ENCODE measurements at places on chromosomes 4 and X. TPM values are rescaled to one million over a fixed set of nuclear protein-coding genes. Genes with fewer than 3 reads are reported as not detected.

The IGSF1 gene
- 6.5 TPM for polyA plus RNA-seq

The TGIF2LX gene
- polyA plus RNA-seq = not detected

The L1CAM gene
- 1.4 TPM for polyA plus RNA-seq

The VCX3A gene
- polyA plus RNA-seq = 0.41 TPM

The SCRG1 gene
- polyA plus RNA-seq = 2.7 TPM

The SH3D19 gene
- 16.2 TPM for polyA plus RNA-seq

- DNase-seq = no peak
- H3K4me3 ChIP-seq = no peak overlapping the region
- no peaks in the 10 kb centered on the region for H3K4me1 ChIP-seq
- no peaks in the 10 kb centered on the region for H3K27me3 ChIP-seq
- no peak overlapping the region for H3K27ac ChIP-seq
Measured at GRCh38 chrX:9942086-9942485, 25.1 kb upstream of the CLDN34 start.

DNA sequence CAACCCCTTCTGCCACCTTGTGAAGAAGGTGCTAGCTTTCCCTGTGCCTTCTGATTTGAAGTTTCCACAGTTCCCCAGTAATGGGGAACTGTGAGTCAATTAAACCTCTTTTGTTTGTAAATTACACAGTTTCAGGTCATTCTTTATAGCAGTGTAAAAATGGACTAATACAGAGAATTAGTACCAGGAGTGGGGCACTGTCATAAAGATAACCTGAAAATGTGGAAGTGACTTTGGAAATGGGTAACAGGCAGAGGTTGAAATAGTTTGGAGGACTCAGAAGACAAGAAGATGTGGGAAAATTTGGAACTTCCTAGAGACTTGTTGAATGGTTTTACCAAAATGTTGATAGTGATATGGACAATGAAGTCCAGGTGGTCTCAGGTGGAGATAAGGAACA lies 131.0 kb upstream of the HAND2 start:
- no peaks in the 10 kb centered on the region for H3K36me3 ChIP-seq
- H3K4me1 ChIP-seq = peaks cover 12% of the 10 kb centered on the region
- no peak for DNase-seq
- no peak overlapping the region for H3K4me3 ChIP-seq

- no peaks in the 10 kb centered on the region for H3K36me3 ChIP-seq
- no peaks in the 10 kb centered on the region for H3K27me3 ChIP-seq
- no peaks in the 10 kb centered on the region for H3K4me1 ChIP-seq
- DNase-seq = no peak
- no peak overlapping the region for H3K27ac ChIP-seq
Measured at GRCh38 chr4:138992676-138993075, 22.9 kb upstream of the NOCT start.

GRCh38 chr4:3324093-3324815 lies 31.4 kb downstream of the RGS12 start:
- no peak for DNase-seq
- peaks cover 44% of the 10 kb centered on the region for H3K4me1 ChIP-seq
- H3K4me3 ChIP-seq = no peak overlapping the region
- no peaks in the 10 kb centered on the region for H3K27me3 ChIP-seq
- H3K36me3 ChIP-seq = no peaks in the 10 kb centered on the region

GRCh38 chrX:100407784-100408712 lies 2.0 kb downstream of the PCDH19 start:
- peaks cover 6% of the 10 kb centered on the region for H3K4me1 ChIP-seq
- peak; percentile 51 for DNase-seq
- H3K27ac ChIP-seq = no peak overlapping the region
- H3K36me3 ChIP-seq = no peaks in the 10 kb centered on the region
- peaks cover 98% of the 10 kb centered on the region for H3K27me3 ChIP-seq

- H3K36me3 ChIP-seq = no peaks in the 10 kb centered on the region
- no peaks in the 10 kb centered on the region for H3K27me3 ChIP-seq
- H3K27ac ChIP-seq = no peak overlapping the region
- DNase-seq = no peak
- H3K4me3 ChIP-seq = no peak overlapping the region
Measured at GRCh38 chr4:23068287-23068686, 375.6 kb downstream of the GBA3 start.

DNA sequence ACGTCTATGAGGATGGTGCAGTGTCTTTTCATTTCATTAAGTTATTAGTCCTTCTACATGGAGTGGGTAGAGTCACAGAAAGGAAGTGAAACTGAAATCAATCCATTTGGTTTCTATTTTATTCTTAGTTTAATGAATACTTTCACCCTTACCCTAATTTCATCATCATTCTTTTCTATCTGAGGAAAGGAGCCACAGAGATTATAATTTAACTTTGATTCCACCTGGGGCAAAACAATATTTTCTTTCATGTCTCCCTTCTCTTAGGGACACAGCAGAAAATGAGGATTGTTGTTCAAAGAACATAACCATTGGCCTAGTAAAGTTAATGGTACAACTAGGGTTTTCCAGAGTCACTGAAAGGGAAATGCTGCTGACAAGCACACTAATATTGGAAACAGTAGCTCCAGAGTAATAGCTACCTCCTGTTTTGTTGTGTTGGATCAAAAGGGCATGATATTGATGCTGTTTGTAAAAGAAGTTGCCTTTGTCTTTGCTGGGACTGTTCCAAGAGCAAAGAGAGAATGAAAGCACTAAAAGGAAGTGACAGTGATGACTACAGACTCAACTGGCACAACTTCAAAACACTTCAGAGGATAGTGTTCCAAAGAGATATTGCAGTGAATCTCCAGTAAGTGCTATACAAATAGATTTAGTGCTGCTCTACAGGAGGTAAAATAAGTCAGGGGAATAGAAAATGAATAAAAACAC lies 247.1 kb upstream of the PITX2 start:
- no peaks in the 10 kb centered on the region for H3K27me3 ChIP-seq
- no peaks in the 10 kb centered on the region for H3K4me1 ChIP-seq
- no peak overlapping the region for H3K4me3 ChIP-seq
- no peak overlapping the region for H3K27ac ChIP-seq
- DNase-seq = no peak
- no peaks in the 10 kb centered on the region for H3K36me3 ChIP-seq

- no peaks in the 10 kb centered on the region for H3K4me1 ChIP-seq
- DNase-seq = no peak
- H3K27me3 ChIP-seq = no peaks in the 10 kb centered on the region
- H3K36me3 ChIP-seq = no peaks in the 10 kb centered on the region
Measured at GRCh38 chrX:38937400-38937799, 136.1 kb downstream of the MID1IP1 start.

- H3K4me1 ChIP-seq = no peaks in the 10 kb centered on the region
- no peak overlapping the region for H3K27ac ChIP-seq
- H3K27me3 ChIP-seq = no peaks in the 10 kb centered on the region
- no peak for DNase-seq
- H3K36me3 ChIP-seq = no peaks in the 10 kb centered on the region
Measured at GRCh38 chrX:49308604-49309269, 5.3 kb downstream of the GAGE10 start.

GRCh38 chr4:26433556-26433955 lies 56.7 kb downstream of the CCKAR start:
- H3K27me3 ChIP-seq = no peaks in the 10 kb centered on the region
- H3K27ac ChIP-seq = no peak overlapping the region
- peaks cover 23% of the 10 kb centered on the region for H3K36me3 ChIP-seq
- DNase-seq = no peak
- peaks cover 8% of the 10 kb centered on the region for H3K4me1 ChIP-seq
- no peak overlapping the region for H3K4me3 ChIP-seq

DNA sequence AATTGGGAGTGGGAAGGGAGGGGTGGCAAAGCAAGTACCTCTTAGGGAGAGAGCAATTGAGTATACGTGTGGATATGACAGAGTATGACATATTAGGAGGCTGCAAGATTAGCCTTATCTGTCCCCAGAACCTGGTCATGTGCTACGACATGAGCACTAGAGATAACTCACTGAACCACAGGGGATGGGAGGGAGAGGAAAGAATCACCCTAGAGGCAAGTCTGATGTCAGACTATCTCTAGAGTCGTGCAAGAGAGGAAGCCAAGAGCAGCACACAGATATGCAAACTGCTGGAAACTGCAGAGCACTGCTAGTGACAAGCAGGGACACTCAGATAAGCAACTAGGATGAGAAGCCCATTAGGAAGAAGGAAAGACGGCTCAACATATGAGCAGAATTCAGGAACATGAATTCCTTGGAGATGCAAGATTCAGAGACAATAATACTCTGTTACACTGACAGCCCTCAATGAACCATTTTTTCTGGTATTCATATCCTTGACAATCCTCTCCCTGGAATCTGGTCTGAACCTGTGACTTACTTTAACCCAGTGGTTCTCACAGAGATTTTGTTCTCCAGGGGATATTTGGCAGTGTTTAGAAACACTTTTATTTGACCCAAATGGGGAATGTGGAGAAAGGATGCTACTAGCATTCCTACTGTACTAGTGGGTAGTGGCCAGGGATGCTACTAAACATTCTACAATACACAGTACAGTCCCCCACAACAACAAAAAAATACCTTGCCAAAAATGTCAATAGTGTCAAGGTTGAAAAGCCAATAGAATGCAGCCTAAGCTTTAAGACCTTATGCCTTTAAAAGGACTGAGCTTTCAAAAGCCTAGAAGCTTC lies 84.0 kb upstream of the BMP2K start:
- peak overlapping the region; percentile 41 for H3K27ac ChIP-seq
- H3K36me3 ChIP-seq = no peaks in the 10 kb centered on the region
- peak; percentile 19 for DNase-seq
- H3K27me3 ChIP-seq = no peaks in the 10 kb centered on the region
- no peak overlapping the region for H3K4me3 ChIP-seq

DNA sequence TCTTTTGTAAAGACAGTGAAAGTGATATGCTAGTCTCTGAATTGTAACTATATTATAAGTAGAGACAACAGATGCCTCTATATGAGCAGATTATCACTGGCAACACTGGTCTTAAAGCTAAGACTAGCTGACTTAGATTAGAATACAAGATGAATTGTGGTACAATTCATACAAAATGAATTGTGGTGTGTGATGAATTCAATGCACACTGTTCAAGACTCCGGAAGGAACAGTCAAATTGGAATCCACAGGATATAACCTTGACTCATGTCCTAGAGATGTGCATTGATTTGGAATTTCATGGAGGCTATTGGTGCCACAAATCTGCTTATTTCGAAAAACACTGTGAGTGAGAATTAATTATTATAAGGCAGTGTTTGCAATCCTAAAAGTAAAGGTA lies 701.8 kb downstream of the PCDH7 start:
- H3K36me3 ChIP-seq = no peaks in the 10 kb centered on the region
- no peaks in the 10 kb centered on the region for H3K27me3 ChIP-seq
- no peak overlapping the region for H3K4me3 ChIP-seq
- no peak overlapping the region for H3K27ac ChIP-seq

GRCh38 chr4:108954880-108955279 lies 192.0 kb upstream of the ETNPPL start:
- no peaks in the 10 kb centered on the region for H3K27me3 ChIP-seq
- H3K4me3 ChIP-seq = no peak overlapping the region
- peaks cover 13% of the 10 kb centered on the region for H3K4me1 ChIP-seq
- no peak overlapping the region for H3K27ac ChIP-seq
- DNase-seq = no peak

DNA sequence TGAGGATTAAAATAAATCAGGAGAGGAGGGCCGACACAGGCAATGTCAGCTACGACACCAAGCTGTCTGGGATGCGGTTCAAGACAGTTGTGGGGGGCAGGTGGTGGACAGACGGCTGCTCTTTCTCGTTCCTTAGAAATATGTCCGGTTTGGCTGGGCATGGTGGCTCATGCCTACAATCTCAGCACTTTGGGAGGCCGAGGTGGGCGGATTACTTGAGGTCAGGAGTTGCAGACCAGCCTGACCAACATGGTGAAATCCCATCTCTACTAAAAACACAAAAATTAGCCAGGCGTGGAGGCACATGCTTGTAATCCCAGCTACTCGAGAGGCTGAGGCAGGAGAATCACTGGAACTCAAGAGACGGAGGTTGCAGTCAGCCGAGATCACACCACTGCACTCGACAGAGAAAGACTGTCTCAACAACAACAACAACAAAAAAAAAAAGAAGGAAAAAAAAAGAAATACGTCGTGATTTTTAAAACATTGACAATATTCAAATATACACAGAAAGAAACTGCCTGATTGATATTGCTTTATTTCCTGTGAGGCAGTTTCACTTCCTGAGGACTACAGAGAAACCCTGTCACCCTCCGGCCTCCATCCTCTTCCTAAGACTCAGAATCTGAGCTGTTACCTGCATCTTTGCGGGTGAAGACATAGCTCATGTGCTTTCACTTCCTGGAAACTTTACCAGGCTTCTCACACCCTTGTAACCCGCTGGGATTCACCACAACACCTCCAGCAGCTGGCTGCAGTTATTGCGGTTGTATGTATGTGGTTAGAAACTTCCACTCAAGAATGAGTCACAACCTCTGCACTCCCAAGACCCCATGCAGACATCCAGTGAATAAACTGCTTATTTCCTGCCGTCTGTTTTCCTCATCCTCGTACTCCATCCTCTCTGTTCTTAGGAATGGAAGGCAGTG lies 63.8 kb upstream of the STS start:
- H3K4me1 ChIP-seq = no peaks in the 10 kb centered on the region
- DNase-seq = peak; percentile 87
- no peak overlapping the region for H3K4me3 ChIP-seq

- no peak overlapping the region for H3K4me3 ChIP-seq
- no peak for DNase-seq
- H3K27ac ChIP-seq = no peak overlapping the region
- H3K36me3 ChIP-seq = no peaks in the 10 kb centered on the region
Measured at GRCh38 chr4:174041555-174042105, 241.8 kb downstream of the FBXO8 start.

GRCh38 chr4:184199780-184200179 lies 17.9 kb downstream of the ENPP6 start:
- no peaks in the 10 kb centered on the region for H3K36me3 ChIP-seq
- H3K27me3 ChIP-seq = no peaks in the 10 kb centered on the region
- no peak overlapping the region for H3K27ac ChIP-seq
- DNase-seq = no peak

DNA sequence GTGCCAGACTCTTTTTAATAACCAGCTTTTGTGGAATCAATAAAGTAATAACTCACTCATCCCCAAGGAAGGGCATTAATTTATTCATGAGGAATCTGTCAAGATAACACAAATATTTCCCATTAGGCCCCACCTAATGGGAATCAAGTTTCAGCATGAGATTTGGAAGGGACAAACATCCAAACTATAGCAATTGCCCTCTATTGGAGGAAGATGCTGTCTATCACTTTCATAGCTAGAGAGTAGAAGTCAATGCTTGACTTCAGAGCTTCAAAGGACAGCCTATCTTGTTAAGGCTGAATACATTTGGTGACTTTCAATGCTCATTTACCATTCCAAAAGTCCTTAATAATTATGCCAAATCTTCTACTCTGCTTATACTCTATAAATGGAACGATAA lies 84.9 kb upstream of the ATOH1 start:
- DNase-seq = no peak
- no peak overlapping the region for H3K27ac ChIP-seq
- H3K27me3 ChIP-seq = no peaks in the 10 kb centered on the region

DNA sequence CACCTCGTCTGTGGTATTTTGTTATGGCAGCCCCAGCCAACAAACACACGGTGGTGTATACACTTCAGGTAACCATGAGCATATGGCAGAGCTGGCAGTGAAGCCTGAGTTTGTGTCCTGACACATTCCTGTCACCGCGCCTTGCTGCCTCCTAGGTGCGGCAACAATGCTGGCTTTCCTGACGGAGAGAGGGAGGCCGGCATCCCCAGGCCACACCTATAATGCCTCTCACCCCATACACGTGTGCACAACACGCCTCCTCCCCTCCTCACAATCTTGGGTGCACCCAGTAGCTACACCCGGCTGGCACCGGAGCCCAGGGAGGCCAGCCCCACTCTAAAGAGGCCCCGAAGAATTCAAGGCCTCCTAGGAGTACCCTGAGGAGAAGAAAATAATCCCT lies 158.5 kb downstream of the NSUN7 start:
- no peaks in the 10 kb centered on the region for H3K36me3 ChIP-seq
- H3K4me1 ChIP-seq = no peaks in the 10 kb centered on the region
- no peaks in the 10 kb centered on the region for H3K27me3 ChIP-seq
- no peak overlapping the region for H3K27ac ChIP-seq
- no peak overlapping the region for H3K4me3 ChIP-seq
